NCI-H345 (cell line): ENCODE measurements at places on chromosomes 5 and 9.
A peak's percentile ranks its signal among the peaks of the same experiment; 100 is the strongest.

- no peak for DNase-seq
Measured at GRCh38 chr9:81083854-81084512, 605.4 kb downstream of the TLE1 start.

- no peak for DNase-seq
Measured at GRCh38 chr5:41433552-41434181, 76.7 kb downstream of the PLCXD3 start.

DNA sequence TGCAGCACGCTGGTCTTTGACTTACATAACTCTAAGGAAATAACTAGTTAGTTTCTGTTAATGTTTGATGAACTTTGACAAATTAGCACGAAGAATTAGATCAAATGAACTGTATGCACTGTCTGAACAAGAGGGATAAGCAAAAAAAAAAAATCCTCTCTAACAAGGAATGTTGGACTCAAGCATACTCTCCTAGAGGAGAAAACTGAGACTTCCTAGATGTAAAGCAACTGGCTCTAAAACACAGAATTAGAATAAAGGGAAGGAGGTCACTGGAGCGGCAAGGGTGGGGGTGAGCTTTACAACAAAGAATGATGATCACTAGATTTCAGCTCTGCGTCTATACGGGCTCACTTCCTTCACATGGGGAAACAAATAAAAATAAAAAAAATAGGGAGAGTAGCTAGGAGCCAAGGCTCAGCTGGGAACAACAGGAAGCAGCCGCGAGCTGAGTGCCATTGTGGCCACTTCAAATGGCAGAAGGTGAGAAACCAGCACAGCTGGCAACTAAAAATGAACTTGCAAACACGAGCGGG lies 48.7 kb upstream of the CEMIP2 start:
- DNase-seq, result peak; percentile 44

DNA sequence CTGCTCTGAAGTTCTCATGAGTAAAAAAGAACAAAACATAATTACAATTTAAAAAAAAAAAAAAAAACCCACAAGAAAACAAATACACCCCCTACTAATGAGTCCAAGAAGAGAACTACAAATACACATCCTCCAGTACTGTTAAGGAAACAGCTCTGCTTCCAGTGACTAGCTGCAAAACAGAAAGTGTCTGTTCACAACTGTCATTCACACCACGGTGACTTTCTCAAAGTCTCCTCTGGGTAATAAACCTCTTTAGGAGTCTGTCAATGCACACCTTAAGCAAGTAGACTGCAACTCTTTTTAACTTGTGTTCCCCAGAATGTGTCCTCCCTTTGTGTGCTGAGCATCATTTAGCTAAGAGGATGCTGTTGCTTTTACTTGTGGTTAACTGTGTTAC lies 6.2 kb downstream of the REEP5 start:
- DNase-seq, result no peak

- DNase-seq, result no peak
Measured at GRCh38 chr9:131258698-131259431, 17.4 kb downstream of the FAM78A start.

GRCh38 chr5:152246401-152246800 lies 158.7 kb downstream of the NMUR2 start:
- no peak for DNase-seq

DNA sequence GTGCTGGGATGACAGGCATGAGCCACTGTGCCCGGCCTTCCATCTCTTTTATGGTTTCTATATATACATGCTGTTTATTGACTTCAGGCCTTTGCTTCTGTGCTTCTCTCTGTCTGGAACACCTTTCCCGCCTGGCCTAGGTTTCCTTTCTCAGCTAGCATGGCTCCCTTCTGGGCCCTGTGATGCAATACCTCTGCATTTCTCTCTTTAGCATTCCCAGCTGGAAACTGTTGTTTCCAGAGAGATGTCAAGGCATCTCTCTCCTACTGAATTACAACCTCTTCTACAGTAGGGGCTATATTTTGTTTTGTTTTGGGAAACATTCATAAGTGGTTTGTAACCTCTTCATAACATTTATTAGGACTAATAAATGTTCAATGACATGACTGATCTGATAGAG lies 57.1 kb downstream of the RPS23 start:
- no peak for DNase-seq

DNA sequence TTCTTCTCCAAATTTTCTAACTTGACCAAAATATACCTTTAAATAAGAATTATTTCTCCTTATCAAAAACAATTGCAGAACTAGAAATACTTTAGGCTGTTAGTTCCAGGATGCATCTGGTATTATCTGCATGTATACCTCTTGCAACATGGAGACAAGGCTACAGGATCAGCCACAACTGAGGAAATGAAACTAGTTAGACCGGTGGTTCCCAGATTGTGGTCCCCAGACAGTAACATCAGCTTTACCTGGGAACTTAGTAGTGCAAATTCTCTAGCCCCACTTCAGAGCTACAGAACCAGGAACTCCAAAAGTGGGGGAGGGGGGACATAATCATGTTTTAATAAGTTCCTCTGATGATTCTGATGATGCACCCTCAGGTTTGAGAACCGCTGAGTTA lies 61.6 kb upstream of the C9orf72 start:
- no peak for DNase-seq

DNA sequence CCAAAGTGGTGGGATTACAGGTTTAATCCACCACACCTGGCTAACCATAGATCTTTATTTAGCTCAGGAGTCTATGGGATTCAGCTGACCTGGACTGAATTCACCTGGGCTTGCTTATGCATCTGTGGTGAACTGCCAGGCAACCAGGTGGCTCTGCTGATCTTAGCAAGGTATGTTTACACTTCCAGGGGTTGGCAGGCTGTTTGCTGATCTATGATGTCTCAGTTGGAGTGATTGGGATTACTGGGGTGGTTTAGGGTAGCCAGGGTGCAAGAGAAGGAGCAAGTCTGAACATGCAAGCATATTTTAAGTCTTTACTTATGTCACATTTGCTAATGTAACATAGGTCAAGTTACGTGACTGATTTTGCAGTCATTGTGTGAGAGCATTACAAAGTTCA lies 63.6 kb upstream of the JAK2 start:
- DNase-seq, result no peak

DNA sequence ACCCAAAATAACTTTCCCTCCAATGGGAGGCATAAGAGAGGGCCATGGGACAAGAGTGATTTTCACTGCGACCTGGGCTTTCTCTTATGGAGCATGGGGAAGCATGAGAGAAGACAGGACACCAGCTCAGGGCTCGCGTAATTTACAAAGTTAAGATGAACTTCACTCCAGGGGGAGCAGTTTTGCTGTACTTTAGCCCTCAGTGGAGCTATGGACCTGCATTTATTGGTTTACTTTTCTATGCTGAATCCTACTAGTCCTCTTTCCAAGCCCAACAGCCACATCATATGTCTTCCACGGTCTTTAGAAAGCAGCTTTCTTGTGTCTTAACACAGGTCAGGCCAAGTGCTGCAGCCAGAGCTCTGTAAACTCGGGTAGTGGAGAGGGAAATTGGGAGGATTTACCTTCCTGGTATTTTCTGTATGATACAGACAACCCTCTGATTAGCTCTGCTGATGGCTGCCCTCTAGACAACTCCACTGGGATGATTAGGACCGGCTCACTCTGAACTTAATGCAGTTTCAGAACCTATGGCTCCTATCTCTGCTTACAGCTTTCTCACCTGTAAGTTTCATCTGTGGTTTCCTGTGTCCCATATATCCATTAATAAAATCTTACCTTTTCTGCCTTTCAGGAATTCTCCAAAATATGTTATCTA lies 581.0 kb upstream of the RORB start:
- DNase-seq, result no peak

DNA sequence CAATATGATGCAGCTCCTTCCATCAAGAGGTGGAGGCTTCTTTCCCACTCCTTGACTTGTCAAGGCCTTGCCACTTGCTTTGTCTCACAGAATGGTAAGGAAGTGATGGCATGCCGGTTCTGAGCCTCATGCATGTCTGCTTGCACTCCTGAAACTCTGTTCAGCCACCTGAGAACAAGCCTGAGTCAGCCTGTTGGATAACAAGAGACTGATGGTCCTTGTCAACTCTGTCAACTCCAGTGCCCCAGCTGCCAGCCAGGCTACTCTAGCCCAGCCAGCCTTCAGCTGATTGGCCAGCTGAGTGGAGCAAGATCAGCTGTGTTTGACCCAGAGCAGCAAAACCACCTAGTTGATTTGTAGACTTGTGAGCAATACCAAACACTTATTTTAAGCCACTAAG lies 4.4 kb upstream of the TENT4A start:
- no peak for DNase-seq

- no peak for DNase-seq
Measured at GRCh38 chr9:115276621-115277020, 158.7 kb upstream of the TNC start.

DNA sequence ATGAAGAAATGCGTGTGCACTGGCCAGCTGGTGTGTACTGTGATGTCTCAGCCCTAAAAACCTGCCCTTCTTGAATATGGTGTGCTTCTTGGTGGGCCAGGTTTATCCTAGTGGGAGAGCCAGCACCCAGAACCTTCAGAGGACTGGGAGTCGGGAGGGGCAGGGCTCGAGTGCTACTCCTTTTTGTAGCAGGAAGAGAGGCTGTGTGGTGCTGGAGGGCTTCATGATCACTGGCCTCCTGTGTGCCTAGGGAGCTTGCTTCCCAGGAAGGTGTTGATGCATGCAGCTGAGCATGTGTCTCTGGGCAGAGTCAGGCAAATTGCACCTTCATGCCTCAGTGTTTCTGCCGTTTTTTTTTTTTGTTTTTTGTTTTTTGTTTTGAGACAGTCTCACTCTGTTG lies 20.0 kb downstream of the PHF2 start:
- no peak for DNase-seq
